ENCODE measurements at places on chromosomes 2 and 18.

DNA sequence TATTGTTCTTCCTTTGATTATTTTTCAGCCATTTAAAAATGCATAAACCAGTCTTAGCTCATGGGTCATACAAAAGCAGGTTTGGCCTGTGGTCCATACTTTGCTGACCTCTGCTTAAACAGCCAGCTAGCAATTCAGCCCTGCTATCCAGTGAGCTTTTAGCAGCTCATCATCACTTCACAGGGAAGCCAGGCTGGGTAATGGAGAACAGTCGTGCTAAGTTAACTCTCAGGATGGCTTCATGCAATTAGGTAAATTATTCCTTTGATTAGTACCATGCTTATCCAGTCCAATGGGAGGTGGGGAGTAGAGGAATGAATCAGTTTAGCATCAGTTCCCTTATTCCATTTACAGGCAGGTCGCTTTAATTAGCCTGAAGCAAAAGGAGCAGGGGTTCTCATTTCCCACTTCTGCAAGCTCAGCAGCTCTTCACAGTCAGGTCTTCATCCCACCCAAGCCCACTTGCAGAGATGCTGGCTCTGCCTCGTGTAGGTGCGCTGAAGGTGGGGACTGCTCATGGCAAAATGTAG is 109.8 kb upstream of the ALPP start:
- no peak for DNase-seq

DNA sequence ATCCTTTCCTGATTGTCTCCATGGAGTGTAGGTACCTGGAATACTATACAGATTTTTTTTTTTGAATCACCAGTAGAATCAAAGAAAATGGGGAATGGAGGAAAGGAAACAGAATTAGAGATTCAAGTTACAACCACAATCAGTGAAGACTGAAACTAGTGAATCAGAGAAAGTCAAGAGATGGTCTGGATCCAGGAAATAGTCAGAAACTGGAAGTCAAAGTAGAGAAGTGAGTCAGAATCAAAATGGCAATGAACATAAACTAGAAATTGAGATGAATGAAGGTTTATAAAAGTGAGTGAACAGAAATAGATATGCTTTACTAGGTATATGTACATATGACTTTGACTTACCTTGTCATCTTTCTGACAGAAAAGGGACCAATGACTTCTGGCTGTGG is 579.0 kb downstream of the PLCL1 start:
- DNase-seq, result no peak

- no peak for DNase-seq
Measured at GRCh38 chr18:13309031-13309747, 90.6 kb downstream of the LDLRAD4 start.

GRCh38 chr2:140639628-140640027 is 1491.2 kb downstream of the LRP1B start:
- DNase-seq, result no peak

- DNase-seq, result no peak
Measured at GRCh38 chr18:68925268-68925667, 127.4 kb downstream of the CCDC102B start.

DNA sequence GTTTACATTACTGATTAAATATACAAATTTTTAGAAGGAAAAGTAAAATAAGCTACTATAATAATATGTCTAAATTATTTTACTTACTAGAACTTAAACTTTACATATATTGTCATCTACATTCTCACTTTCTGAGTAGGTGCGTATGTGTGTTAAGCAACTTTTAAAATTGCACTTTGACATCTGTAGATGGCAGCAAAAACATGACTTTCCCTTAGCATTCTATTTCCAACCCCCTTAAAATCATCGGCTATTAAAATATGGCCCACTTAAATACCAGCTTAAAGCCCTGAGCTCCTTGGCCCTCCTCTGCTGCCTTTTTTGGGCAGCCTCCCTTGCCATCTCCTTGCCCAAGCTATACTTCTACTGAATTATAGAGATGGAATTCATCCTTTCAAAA is 78.0 kb downstream of the UPP2 start:
- DNase-seq, result no peak

- no peak for DNase-seq
Measured at GRCh38 chr18:48080546-48080945, 150.1 kb upstream of the SMAD2 start.

DNA sequence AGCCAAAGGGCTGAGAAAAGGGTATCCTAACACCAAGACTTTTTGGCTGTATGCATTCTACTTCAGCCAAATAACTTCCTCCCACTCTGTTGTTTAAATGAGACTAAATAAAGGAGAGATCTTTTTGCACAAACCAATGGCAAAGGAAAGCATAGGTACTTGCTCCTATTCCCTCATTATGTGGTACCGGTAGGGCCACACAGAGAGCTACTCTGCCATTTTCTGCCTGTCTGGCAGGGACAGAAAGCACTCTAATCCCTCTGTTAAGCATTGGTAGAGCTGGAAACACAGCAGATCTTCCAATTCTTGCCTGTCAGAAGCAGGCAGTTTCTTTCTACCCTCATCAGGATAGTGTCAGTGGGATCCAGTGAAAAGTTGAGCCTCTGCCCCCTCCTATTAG is 918.3 kb upstream of the TMEFF2 start:
- no peak for DNase-seq

DNA sequence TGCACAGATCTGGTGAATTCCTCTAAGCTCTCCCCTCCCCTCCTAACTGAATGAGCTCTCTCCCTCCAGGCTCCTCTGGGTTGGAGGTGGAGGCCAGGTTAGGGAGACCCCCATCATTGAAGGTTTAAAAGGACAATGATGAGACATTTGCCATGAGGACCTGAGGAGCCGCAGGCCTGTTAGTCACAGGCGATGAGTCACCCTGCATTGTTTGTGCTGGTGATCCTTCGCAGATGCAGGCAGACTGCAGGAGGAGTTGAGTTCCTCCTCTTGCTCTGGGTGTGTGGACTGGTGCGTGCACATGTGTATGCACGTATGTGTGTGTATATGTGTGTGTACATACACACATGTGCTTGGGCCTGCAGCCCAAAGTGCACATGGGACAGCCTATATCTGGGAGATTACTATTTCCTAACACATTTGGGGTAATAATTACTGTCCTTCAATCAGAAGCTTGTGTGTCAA is 42.0 kb downstream of the MCFD2 start:
- DNase-seq, result no peak

DNA sequence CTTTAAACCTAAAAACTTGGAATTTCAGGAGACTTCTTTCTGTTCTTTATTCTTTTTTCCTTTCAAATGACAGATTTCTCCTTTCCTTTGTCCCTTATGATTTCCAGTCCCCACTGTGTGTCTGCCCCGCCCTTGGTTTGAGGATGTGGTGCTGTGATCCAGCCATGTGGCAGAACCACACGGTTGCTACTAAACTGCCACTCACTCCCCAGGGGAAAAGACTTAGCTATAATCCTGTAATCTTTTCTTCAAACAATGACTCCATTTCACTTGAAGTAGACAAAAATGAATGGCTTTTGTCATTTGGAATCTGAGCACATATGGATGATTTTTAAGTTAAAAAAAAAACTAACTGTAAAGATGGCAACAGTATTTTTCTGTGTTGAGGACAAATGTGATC is 76.2 kb upstream of the STAM2 start:
- no peak for DNase-seq

DNA sequence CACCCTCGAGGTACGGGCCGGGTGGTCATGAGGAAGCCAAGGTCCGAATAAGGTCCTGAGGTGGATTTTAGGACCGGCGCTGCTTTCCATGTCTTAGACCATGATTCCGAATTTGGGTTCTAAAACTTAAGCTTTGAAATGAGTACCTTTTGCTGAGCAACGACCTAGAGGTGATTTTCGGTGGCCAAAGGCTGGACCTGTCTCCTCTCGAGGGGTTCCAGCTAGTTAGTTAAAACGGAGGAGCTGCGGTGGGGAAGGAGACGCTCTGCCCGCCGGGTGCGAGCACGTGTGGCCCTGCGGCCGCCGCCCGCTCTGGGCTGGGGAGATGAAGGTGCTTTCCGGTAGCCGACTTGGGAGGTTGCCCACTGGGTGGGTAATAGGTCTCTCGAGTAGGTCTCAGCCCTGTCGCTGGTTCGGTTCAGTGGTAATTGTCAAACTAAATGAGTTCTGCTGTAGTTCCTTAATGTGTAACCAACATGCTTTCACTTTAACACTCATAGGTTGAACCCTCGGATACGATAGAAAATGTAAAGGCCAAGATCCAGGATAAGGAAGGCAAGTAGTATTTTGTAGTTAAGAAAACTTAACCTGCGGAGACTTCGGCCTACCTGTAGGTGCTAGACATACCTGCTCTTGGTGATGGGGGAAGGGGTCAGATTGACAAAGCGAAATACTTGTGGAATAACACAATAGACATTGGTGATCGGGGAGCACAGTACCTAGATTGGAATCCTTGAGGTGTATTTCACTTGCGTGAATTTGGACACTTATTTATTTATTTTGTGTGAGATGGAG is 572 bp downstream of the RPS27A start:
- peak; percentile 45 for DNase-seq
